ENCODE measurements at places on chromosomes 1 and 21.

DNA sequence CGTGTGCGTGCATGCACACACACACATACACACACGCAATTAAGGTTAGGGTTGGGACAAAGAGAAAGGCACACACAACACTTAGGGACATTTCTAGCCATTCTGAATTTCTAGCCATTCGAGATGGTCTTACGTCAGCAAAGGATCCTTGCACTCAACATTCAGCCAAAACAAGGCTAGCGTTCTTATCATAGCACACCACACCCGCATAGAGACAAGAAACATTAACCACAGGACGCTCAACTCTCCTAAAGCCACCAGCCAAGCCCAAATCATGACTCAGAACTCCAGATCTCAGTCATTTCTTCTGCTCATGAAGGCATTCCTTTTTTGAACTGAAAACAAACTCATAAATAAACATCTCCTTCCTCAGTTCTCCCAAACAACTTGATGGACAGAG is 106.8 kb downstream of the LMO4 start:
- no peak for DNase-seq

- DNase-seq, result no peak
These were observed 274.7 kb downstream of the USP25 start for GRCh38 chr21:16004523-16004922.

GRCh38 chr1:101165954-101166353 is 70.9 kb upstream of the S1PR1 start:
- DNase-seq, result no peak

DNA sequence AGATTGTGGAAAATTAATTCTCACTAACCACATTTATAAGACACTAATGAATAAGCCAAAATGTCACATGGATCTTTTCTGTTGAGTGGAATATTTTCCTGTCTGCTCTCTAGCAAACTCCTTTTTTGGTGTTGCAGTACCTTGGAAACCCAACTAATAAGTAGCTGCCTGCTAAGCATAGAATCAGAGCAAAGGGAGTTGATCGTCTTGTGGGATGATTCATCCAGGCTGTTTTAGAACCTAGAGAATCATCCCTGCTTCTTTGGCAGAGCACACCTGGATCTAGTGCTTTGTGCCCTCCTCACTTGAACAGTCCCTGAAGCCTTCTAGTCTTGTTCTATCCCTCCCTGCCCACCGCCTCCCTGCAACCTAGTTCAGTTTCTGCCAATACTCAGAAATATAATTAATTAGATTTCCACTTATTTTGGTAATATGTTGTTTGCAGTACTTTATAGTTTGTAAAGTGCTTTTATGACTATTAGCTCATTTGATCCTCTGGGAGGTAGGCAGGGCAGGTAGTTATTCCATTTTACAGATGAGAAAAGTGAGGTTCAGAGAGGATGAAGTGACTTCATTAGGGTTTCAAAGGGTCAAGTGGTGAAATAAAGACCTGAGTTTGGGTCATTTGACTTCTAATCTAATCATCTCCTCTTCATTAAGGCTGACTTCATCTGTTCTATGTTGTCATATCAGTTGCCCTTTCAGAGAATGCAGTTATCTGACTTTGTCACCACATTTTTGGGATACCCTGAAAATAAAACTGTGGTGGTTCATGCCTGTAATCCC is 2.5 kb downstream of the AGO4 start:
- DNase-seq, result no peak

GRCh38 chr1:35640380-35641232 is 720 bp downstream of the PSMB2 start:
- DNase-seq, result no peak

- no peak for DNase-seq
These were observed 3.7 kb upstream of the DPT start for GRCh38 chr1:168732736-168733135.

DNA sequence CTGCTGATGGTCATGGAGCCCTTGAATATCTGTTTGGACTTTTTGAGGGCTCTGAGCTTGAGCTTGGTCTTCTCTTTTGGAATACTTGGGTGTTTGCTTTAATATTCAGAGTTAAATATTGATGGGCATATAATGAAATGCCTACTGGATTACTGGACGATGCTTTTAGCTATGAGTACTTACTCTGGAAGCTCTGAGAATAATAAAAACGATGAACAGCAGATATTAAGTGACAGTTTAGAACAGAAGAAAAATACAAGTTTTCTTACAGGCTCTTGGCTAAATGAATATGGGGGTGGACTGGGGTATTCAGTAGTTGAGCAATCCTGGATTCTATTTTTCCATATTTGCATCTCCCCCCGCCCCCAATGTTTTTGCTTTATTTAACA is 20.7 kb downstream of the GALNT2 start:
- DNase-seq, result no peak

- no peak for DNase-seq
These were observed 114.0 kb downstream of the KCNN3 start for GRCh38 chr1:154755858-154756730.

DNA sequence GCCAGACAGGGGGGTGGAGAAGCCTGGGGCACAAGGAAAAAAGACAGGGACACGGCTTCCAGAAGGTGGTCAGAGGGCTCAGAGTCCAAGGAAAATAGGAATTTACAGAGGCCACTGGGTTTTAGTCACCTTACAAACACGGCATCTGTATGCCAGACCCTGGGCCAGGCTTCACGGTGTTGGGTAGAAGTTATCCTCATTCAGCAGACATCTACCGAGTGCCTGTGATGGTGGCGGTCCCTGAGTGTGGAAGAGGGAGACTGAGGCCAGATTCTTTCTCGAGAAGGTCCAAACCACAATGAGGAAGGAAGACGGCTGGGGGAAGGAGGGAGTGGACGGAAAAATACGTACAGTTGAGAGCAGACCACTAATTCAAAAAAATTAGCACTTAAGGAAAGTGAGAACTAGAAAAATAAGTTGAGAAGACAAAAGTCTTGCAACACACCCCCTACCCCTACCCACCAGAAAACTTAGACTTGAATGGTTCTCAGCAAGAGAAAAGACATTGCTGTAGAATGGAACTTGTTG is 864 bp upstream of the BTG2 start:
- no peak for DNase-seq

GRCh38 chr1:14443164-14443787 is 155.2 kb upstream of the KAZN start:
- DNase-seq, result no peak

- no peak for DNase-seq
These were observed 1.4 kb downstream of the CXADR start for GRCh38 chr21:17514124-17514845.

All from CD4-positive, alpha-beta T cell treated with Interleukin-10 for 1 hour (primary cell).